Heart left ventricle (tissue), 16 donors: ENCODE measurements at places on chromosomes 1 and 21.

- no peaks in the 10 kb centered on the region for H3K36me3 ChIP-seq
- no peak overlapping the region for H3K27ac ChIP-seq
- no peak for DNase-seq
- H3K27me3 ChIP-seq: peaks cover 49% of the 10 kb centered on the region
- peak overlapping the region; percentile 26 for H3K4me3 ChIP-seq
These were observed 18.8 kb downstream of the TNFRSF25 start for GRCh38 chr1:6447016-6447817.

GRCh38 chr1:94305704-94306103, 68.3 kb upstream of the ARHGAP29 start:
- no peak overlapping the region for H3K27ac ChIP-seq
- no peaks in the 10 kb centered on the region for H3K27me3 ChIP-seq
- DNase-seq: no peak

GRCh38 chr1:22281521-22282363, 138.8 kb upstream of the WNT4 start:
- no peaks in the 10 kb centered on the region for H3K27me3 ChIP-seq
- H3K36me3 ChIP-seq: no peaks in the 10 kb centered on the region
- no peak for DNase-seq
- H3K4me3 ChIP-seq: no peak overlapping the region
- no peaks in the 10 kb centered on the region for H3K4me1 ChIP-seq

DNA sequence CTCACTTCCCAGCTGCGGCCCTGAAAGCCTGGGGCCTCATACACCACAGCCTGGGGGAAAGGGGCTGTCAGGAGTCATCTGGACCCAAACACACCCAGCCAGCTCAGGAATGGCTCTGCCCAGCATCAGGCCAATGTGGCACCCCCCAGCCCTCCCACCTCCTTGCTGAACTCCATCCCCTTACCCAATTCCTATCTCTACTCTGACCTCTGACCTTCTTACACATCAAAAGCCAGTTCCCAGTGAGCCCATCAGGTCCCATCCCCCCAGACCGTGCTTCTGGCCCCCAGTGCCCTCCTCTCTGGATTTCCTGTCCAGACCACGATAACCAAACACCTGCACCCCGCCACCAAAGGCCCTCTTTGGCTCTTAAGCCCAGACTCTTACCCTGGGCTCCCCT, 16.3 kb downstream of the CRYBG2 start:
- peaks cover 8% of the 10 kb centered on the region for H3K27me3 ChIP-seq
- H3K27ac ChIP-seq: no peak overlapping the region
- H3K4me1 ChIP-seq: peaks cover 14% of the 10 kb centered on the region

DNA sequence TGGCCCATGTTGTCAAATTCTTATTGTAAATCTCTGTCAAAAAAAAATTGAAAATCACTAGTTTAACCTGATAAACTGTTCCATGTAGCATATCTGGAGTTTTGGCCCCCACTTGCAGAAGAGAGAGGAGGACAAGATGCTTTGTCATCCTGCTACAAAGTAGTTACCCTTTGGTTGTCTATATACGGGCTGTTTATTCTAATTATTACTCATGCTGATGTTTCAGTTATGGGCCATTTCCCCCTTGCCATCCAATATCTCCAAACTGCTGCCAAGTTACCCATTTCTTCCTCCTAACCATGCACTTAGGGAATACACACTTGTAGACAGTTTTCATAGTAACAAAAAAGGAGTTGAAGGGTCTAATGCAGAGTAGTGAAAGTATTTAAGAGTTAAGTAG, 22.6 kb downstream of the STX12 start:
- peaks cover 86% of the 10 kb centered on the region for H3K36me3 ChIP-seq
- no peak for DNase-seq
- no peaks in the 10 kb centered on the region for H3K27me3 ChIP-seq
- no peak overlapping the region for H3K27ac ChIP-seq
- H3K4me3 ChIP-seq: no peak overlapping the region

- no peak for DNase-seq
- no peak overlapping the region for H3K27ac ChIP-seq
- no peaks in the 10 kb centered on the region for H3K27me3 ChIP-seq
These were observed 4.7 kb downstream of the UBR4 start for GRCh38 chr1:19205403-19205802.

GRCh38 chr1:150362721-150363425, 1.1 kb upstream of the RPRD2 start:
- H3K27me3 ChIP-seq: no peaks in the 10 kb centered on the region
- DNase-seq: no peak
- H3K36me3 ChIP-seq: no peaks in the 10 kb centered on the region
- H3K4me1 ChIP-seq: peaks cover 26% of the 10 kb centered on the region

DNA sequence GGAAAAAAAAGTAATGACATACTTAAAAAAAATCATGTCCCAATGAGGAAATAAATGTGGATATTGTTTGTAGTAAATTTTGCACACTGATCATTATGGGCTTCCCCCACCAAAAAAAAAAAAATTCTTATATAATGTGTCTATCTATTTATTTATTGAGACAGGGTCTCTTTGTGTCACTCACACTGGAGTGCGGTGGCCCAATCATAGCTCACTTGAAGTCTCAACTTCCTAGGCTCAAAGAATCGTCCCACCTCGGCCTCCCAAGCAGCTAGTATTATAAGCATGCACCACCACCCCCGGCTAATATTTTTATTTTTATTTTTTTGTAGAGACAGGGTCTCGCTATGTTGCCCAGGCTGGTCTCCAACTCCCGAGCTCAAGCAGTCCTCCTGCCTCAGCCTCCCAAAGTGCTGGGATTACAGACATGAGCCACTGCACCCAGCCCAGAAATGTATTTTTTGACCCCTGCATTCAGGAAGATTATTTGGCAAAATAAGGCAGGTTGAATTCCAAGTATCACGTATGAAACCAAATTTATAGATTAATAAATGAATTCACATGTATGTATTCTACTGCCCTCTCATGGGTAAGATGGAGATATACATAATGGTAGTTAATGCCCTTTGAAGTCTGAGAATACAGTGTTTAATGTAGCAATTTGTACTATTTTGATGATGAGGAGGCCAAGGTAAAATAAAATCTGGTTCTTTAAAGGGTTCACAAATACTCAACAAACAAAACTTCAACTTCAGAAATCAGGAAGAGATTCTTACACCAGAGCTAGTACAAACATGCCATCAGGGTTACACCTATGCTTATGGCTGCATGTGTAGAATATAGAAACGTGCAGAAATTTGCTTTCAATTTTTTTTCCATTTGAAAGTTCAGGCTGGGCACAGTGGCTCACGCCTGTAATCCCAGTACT, 1.4 kb upstream of the DENND2C start:
- no peak for DNase-seq
- no peaks in the 10 kb centered on the region for H3K36me3 ChIP-seq
- H3K27me3 ChIP-seq: peaks cover 4% of the 10 kb centered on the region

GRCh38 chr1:104791030-104791429, 1041.3 kb downstream of the AMY1C start:
- no peaks in the 10 kb centered on the region for H3K27me3 ChIP-seq
- H3K4me1 ChIP-seq: no peaks in the 10 kb centered on the region
- no peaks in the 10 kb centered on the region for H3K36me3 ChIP-seq
- no peak overlapping the region for H3K4me3 ChIP-seq
- no peak for DNase-seq

DNA sequence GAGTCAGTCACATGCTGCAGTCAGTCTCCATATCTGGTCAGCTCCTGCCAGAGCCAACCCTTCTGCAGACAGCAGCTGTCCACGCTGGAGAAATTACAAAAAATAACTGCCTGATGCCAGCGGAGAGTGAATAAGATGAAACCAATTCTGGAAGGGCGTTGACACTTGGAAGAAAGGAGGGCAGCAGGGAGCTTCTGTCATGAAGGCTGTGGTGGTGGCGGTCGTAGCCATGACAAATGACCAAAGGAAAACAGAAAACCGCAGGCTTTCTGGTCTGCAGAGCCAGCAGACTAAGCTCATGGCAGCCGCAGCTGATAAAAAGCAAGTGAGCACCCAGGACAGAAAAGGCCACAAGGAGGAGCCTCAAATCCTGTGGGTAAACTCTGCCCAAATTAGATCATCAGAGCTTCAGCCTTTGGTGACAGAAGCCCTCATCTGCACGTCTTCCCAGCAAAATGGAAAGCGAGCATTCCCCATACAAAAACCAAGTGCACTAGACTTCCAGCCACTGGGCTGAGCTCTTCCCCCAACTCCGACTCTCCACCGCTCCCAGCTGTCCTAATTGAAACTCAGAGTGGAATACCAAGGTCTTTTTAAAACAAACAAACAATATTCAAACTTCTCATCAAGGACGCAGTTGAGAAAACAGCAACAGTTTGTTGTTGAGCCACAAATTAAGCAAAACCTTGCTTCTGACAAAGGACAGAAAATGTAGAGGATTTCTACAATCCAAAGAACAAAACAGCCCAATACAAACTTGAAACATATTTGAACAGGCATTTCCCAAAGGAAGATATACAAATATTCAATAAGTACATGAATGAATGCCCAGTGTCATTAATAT, 28.7 kb downstream of the RSPH1 start:
- H3K4me1 ChIP-seq: peaks cover 10% of the 10 kb centered on the region
- no peaks in the 10 kb centered on the region for H3K27me3 ChIP-seq
- H3K4me3 ChIP-seq: no peak overlapping the region
- no peaks in the 10 kb centered on the region for H3K36me3 ChIP-seq

DNA sequence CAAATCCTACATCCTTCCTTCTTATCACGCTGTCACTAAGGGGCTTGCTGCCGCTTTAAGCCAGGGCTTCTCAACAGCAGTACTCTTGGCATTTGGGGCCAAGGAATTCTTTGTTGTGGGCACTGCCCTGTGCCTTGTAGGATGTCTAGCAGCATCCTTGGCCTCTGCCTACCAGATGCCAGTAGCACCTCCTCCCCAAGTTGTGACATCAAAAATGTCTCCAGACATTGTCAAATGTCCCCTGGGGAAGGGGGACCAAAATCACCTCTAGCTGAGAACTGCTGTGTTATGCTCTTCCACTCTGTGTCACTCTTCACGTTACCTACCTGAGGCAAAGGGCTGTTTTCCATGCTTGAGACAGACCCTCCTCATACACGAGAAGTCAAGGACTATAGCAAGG, 400.3 kb upstream of the POU3F1 start:
- DNase-seq: no peak
- no peak overlapping the region for H3K4me3 ChIP-seq
- no peak overlapping the region for H3K27ac ChIP-seq

DNA sequence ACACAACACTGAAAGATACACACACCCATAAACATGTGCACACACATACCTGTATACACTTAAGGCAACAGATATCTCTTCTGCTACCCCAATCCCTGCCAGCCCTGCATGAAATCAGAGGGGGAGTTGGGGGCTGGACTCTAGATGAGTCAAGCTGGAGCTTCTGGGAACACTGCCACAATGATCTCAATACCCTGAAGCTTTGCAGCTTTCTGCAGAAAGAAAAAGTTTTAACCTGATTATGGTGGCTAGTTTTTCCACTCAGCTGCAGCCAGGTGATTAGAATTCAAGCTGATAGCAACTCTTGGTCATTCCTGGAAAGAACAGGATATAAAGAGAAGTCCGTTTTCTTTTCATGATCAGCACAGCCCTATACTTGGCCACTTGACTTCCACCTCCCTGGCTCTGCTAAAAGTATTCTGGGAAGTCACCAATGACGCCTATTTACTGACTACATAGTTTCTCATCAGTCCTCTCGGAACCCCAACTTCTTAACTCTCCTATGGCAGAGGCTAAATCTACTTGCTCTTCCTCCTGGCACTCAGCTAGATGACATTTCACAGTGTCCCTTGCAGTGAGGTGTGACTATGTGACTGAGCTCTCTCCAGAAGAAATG, 20.7 kb upstream of the DNASE2B start:
- H3K36me3 ChIP-seq: no peaks in the 10 kb centered on the region
- H3K4me1 ChIP-seq: peaks cover 34% of the 10 kb centered on the region
- no peaks in the 10 kb centered on the region for H3K27me3 ChIP-seq
- DNase-seq: no peak

GRCh38 chr1:86696522-86696921, 7.9 kb upstream of the SH3GLB1 start:
- no peaks in the 10 kb centered on the region for H3K27me3 ChIP-seq
- no peak overlapping the region for H3K4me3 ChIP-seq
- no peaks in the 10 kb centered on the region for H3K36me3 ChIP-seq
- no peaks in the 10 kb centered on the region for H3K4me1 ChIP-seq

DNA sequence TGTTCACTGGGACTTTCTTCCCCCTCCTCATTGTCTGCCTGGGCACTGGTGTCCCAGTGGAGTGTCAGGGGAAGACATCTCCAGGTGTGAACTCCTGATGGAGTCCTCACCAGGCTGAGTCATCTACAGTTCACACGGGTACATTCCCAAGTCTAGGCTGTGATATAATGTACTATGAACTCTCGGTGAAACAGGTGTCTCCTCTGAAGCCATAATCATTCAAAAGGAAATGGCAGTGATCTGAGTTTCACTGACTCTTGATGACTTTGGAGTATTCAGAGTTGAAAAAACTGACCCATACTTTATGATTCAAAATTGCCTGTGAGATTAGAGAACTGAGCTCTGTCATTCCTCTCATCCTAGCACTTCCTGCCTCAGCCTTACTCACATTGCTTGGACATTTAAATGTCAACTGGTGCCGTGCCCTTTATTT, 9.1 kb downstream of the LAMC2 start:
- H3K4me1 ChIP-seq: no peaks in the 10 kb centered on the region
- H3K36me3 ChIP-seq: no peaks in the 10 kb centered on the region
- no peaks in the 10 kb centered on the region for H3K27me3 ChIP-seq
- DNase-seq: no peak
- no peak overlapping the region for H3K4me3 ChIP-seq

DNA sequence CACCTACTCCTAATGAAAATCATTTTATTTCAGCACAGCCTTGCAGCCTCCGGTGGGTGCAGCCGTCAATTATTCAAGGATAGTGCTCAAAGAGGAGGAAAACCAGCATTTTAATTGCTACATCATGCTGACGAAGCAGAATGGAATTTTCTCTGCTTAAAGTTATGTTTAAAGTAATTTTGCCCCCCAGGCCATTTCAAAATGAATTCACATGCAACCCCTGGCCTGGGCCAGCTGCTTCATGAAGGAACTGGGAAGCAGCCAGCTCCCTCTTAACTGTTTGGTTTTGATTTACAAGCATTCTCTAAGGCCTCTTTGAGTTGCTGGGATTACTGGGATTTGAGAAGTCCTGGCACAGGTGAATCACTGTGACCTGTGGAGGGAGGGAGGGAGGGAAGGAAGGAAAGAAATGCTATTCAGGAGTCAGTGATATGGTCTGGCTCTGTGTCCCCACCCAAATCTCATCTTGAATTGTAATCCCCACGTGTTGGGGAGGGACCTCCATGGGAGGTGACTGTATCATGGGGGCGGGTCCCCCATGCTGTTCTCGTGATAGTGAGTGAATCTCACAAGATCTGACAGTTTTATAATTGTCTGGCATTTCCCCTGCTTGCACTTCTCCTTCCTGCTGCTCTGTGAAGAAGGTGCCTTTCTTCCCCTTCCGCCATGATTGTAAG, 66.0 kb downstream of the PGBD5 start:
- H3K4me1 ChIP-seq: no peaks in the 10 kb centered on the region
- no peaks in the 10 kb centered on the region for H3K36me3 ChIP-seq
- no peak for DNase-seq
- H3K27ac ChIP-seq: no peak overlapping the region
- H3K4me3 ChIP-seq: no peak overlapping the region

GRCh38 chr1:221072214-221072613, 193.0 kb downstream of the HLX start:
- DNase-seq: no peak
- H3K4me3 ChIP-seq: no peak overlapping the region
- H3K4me1 ChIP-seq: no peaks in the 10 kb centered on the region
- H3K36me3 ChIP-seq: no peaks in the 10 kb centered on the region
- H3K27ac ChIP-seq: no peak overlapping the region

GRCh38 chr1:221693087-221693486, 48.8 kb downstream of the DUSP10 start:
- H3K4me1 ChIP-seq: peaks cover 2% of the 10 kb centered on the region
- no peak overlapping the region for H3K4me3 ChIP-seq
- no peak overlapping the region for H3K27ac ChIP-seq
